Aorta (tissue), 5 donors: ENCODE measurements at places on chromosomes 6 and 20. TPM values are rescaled to one million over a fixed set of nuclear protein-coding genes. Genes with fewer than 3 reads are reported as not detected.

Gene HCK
- total RNA-seq, result 19.9 TPM

Gene SLC22A23
- 6.0 TPM for total RNA-seq

Gene PKIG
- 85.0 TPM for total RNA-seq

Gene NR2E1
- total RNA-seq, result not detected

Gene GPX5
- not detected for total RNA-seq

Gene VSX1
- total RNA-seq, result not detected

Gene GLP1R
- total RNA-seq, result not detected

- H3K4me1 ChIP-seq, result no peaks in the 10 kb centered on the region
- no peak for DNase-seq
- H3K4me3 ChIP-seq, result no peak overlapping the region
- no peaks in the 10 kb centered on the region for H3K27me3 ChIP-seq
These were observed 333.3 kb upstream of the SYNCRIP start for GRCh38 chr6:85975957-85976356.

DNA sequence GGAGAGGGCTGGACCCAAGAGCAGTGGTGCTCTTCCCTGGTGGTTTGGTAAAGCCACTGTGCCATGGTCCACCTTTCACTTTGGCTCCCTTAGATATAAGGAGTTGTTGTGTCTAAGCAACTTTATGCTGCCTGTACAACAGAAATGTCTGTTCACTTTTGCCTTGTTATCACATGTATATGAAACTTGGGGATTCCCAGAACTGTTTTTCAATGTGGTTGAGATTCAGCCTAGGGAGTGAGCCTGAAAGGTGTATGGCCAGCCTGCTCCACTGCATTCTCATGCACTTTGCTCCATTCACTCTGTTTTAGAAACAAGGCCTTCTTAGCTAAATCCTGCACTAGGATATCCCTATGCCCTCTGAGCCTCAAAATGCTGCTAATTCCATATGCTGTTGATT, 234.5 kb upstream of the THEMIS start:
- DNase-seq, result no peak
- H3K27me3 ChIP-seq, result no peaks in the 10 kb centered on the region
- H3K36me3 ChIP-seq, result no peaks in the 10 kb centered on the region
- peaks cover 2% of the 10 kb centered on the region for H3K4me1 ChIP-seq
- no peak overlapping the region for H3K4me3 ChIP-seq

DNA sequence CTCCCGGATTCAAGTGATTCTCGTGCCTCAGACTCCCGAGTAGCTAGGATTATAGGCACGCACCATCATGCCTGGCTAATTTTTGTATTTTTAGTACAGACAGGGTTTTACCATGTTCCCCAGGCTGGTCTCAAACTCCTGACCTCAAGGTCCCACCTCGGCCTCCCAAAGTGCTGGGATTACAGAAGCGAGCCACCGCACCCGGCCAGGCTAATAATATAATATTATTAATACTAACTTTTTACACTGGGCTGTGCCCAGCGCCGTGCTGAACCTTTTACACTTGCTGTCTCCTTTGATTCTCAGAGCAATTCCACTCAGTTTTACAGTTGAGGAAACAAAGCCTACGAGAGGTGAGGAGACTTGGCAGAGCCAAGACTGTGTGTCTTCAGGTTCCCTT, 2.3 kb upstream of the TGM3 start:
- H3K27ac ChIP-seq, result no peak overlapping the region
- DNase-seq, result no peak
- H3K4me1 ChIP-seq, result no peaks in the 10 kb centered on the region
- no peaks in the 10 kb centered on the region for H3K36me3 ChIP-seq
- no peak overlapping the region for H3K4me3 ChIP-seq

DNA sequence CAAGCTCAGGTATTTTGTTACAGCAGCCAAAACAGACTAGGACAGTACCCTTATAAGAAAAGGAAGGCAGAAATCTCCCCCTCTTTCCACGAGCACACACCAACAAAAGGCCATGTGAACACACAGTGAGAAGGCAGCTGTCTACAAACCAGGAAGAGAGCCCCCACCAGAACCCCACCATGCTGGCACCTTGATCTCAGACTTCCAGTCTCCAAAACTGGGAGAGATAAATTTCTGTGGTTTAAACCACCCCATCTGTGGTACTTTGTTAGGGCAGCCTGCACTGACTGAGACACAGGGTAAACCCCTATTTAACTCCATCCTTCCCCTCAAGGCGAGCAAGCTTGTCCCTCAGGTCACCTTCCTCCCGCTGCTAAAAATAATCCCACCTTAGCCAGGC, 475.8 kb upstream of the JARID2 start:
- H3K36me3 ChIP-seq, result no peaks in the 10 kb centered on the region
- H3K27ac ChIP-seq, result no peak overlapping the region
- H3K4me3 ChIP-seq, result no peak overlapping the region
- H3K4me1 ChIP-seq, result no peaks in the 10 kb centered on the region
- DNase-seq, result no peak
- no peaks in the 10 kb centered on the region for H3K27me3 ChIP-seq

DNA sequence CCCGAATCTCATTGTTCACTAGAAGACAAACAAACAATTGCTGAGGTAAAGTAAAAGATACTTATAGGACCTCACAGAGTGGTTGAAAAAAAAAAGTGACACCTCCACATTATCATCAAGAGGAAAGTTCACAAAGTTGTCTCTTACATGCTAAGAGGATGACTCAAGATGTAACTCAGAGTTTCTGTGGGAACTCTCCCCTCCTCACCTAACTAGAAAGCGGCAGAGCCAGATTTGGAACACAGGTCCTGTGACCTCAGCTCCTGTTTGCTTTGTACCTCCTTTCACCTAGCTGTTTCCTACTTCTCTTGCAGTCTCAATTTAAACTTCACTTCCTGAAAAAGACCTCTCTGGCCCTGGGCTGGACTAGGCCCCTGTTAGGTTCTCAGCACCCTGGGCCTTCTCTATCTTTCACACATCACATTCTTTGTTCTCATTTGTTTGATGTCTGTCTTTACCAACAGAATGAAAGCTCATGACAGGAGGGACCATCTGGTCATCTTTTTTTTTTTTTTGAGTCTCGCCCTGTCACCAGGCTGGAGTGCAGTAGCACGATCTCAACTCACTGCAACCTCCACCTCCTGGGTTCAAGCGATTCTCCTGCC, 60.8 kb downstream of the CD24 start:
- H3K27ac ChIP-seq, result no peak overlapping the region
- no peaks in the 10 kb centered on the region for H3K36me3 ChIP-seq
- H3K4me3 ChIP-seq, result no peak overlapping the region
- no peak for DNase-seq
- H3K4me1 ChIP-seq, result no peaks in the 10 kb centered on the region

DNA sequence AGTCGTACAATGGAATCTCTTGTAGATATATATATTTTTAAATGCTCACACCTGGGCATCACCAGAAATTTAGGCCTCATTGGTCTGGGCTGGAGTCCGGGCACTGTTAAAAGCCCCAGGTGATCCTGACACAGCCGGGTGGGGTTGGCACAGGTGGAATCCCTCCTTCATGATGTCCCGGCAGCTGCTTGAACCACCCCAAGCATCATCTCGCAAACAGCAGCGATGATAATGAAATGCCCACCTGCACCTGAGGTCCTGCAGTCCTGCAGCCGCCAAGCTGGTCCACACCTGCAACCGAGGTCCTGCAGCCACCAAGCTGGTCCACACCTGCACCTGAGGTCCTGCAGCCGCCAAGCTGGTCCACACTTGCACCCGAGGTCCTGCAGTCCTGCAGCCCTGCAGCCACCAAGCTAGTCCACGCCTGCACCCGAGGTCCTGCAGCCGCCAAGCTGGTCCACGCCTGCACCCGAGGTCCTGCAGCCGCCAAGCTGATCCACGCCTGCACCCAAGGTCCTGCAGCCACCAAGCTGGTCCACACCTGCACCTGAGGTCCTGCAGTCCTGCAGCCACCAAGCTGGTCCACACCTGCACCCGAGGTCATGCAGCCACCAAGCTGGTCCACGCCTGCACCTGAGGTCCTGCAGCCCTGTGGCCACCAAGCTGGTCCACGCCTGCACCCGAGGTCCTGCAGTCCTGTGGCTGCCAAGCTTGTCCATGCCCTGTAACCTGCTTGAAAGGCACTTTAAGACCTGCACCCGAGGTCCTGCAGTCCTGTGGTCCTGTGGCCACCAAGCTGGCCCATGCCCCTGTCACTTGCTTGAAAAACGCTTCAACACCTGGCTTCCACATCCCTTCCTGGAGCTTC, 261.2 kb downstream of the DLL1 start:
- H3K4me1 ChIP-seq, result no peaks in the 10 kb centered on the region
- H3K4me3 ChIP-seq, result no peak overlapping the region
- H3K27ac ChIP-seq, result no peak overlapping the region
- DNase-seq, result peak; percentile 42
- no peaks in the 10 kb centered on the region for H3K36me3 ChIP-seq

GRCh38 chr6:38847497-38847896, 132.4 kb downstream of the DNAH8 start:
- H3K4me3 ChIP-seq, result no peak overlapping the region
- no peaks in the 10 kb centered on the region for H3K36me3 ChIP-seq
- no peaks in the 10 kb centered on the region for H3K4me1 ChIP-seq
- no peak overlapping the region for H3K27ac ChIP-seq
- no peak for DNase-seq

- no peaks in the 10 kb centered on the region for H3K36me3 ChIP-seq
- no peak for DNase-seq
- no peaks in the 10 kb centered on the region for H3K27me3 ChIP-seq
- no peak overlapping the region for H3K27ac ChIP-seq
- H3K4me3 ChIP-seq, result no peak overlapping the region
These were observed 123.9 kb downstream of the DTNBP1 start for GRCh38 chr6:15538766-15539495.

DNA sequence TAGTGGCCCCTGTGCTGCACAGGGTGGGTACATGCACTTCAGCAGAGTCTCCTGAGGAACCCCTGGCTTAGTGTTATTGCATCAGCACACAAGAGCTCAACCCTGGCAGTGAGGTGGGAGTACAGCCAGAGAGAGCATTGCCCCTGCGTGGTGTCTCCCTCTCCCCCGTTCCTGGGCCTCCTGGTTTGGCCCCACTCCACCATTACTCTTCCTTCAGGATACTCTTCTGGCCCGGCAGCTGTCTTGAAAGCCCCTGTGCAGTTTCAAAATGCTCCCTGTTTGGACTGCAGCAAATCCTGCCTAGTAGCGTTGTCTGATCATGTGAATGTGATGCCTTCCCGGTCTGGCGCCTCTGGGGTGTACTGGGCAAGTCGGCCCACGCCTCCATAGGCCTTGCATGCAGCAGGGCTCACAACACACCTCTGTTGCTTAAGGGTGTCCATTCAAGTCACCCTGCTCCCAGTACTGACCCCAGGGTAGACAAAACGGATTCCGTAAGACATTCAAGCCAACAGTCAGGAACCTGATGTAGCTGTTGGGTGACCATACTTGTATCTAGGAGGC, 32.1 kb downstream of the TXNDC5 start:
- no peak overlapping the region for H3K4me3 ChIP-seq
- DNase-seq, result no peak
- no peaks in the 10 kb centered on the region for H3K27me3 ChIP-seq
- H3K36me3 ChIP-seq, result peaks cover 14% of the 10 kb centered on the region
- H3K4me1 ChIP-seq, result no peaks in the 10 kb centered on the region
- H3K27ac ChIP-seq, result no peak overlapping the region

GRCh38 chr6:136775548-136775947, 16.7 kb downstream of the MAP3K5 start:
- H3K36me3 ChIP-seq, result no peaks in the 10 kb centered on the region
- no peak overlapping the region for H3K4me3 ChIP-seq
- H3K27me3 ChIP-seq, result no peaks in the 10 kb centered on the region
- H3K4me1 ChIP-seq, result peaks cover 6% of the 10 kb centered on the region

DNA sequence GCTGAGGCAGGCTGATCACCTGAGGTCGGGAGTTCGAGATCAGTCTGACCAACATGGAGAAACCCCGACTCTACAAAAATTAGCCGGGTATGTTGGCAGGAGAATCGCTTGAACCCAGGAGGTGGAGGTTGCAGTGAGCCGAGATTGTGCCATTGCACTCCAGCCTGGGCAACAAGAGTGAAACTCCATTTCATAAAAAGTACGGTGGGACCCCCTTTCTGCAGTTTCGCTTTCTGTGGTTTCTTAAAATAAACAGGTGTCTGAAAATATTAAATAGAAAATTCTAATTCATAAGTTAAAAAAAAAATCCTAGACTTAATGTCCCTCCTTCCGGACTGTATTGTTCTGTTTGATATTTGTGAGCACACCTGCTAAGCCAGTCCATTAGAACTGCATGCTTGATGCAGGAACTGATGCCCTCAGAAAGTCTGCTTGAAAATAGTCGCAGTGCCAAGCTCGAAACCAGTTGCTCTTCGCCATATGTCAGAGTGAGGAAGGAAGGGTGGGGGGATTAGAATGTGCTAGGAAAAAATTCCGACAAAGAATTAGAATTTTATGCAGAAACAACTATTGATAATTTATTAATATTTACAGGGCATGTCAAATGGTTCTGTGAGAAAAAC, 85.9 kb downstream of the JARID2 start:
- no peak overlapping the region for H3K27ac ChIP-seq
- no peak for DNase-seq
- H3K36me3 ChIP-seq, result no peaks in the 10 kb centered on the region
- no peaks in the 10 kb centered on the region for H3K4me1 ChIP-seq
- H3K4me3 ChIP-seq, result no peak overlapping the region

- H3K27me3 ChIP-seq, result no peaks in the 10 kb centered on the region
- no peaks in the 10 kb centered on the region for H3K4me1 ChIP-seq
- no peak overlapping the region for H3K4me3 ChIP-seq
- no peak overlapping the region for H3K27ac ChIP-seq
These were observed 20.7 kb upstream of the TFAP2C start for GRCh38 chr20:56608376-56608775.

- H3K4me3 ChIP-seq, result no peak overlapping the region
- H3K27ac ChIP-seq, result no peak overlapping the region
- no peaks in the 10 kb centered on the region for H3K4me1 ChIP-seq
- H3K36me3 ChIP-seq, result no peaks in the 10 kb centered on the region
- no peak for DNase-seq
These were observed 212.9 kb downstream of the TFAP2C start for GRCh38 chr20:56842056-56842455.

DNA sequence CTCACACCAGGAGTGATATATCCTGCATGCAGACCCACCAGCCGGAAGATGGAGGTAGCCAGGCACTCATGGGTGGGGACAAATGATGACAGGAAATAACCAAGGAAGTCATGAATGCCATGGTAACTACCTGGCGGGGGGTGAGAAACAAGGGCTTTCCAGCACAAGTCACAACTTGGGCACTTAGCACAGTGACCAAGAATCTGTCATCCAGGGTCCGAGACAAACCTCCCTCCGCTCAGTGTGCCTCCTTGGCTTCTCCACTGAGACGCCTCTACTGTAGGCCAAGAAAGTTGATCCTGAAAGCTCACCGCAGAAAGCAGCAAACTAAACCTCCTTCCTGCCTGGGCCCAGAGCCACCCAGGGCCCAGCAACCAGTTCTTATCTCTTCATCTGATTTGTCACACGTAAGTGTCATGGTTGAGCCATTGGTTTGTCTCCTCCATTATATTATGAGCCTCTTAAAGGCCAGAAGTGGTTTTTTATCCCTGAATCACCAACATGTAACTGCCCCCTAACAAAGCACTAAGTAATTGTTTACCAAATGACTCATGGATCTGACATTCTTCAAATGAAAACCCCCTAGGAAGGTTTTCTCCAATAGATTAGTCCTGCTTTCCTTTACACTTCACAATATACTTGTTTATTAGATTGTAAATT, 84.3 kb upstream of the TAB2 start:
- no peak for DNase-seq
- no peaks in the 10 kb centered on the region for H3K36me3 ChIP-seq
- H3K27ac ChIP-seq, result no peak overlapping the region
- H3K27me3 ChIP-seq, result no peaks in the 10 kb centered on the region
- no peaks in the 10 kb centered on the region for H3K4me1 ChIP-seq

GRCh38 chr6:10174056-10174455, 240.8 kb downstream of the TFAP2A start:
- no peak for DNase-seq
- H3K4me1 ChIP-seq, result no peaks in the 10 kb centered on the region
- no peak overlapping the region for H3K27ac ChIP-seq
- no peaks in the 10 kb centered on the region for H3K27me3 ChIP-seq
- no peak overlapping the region for H3K4me3 ChIP-seq
